ENCODE measurements at places on chromosomes 12 and 14.

DNA sequence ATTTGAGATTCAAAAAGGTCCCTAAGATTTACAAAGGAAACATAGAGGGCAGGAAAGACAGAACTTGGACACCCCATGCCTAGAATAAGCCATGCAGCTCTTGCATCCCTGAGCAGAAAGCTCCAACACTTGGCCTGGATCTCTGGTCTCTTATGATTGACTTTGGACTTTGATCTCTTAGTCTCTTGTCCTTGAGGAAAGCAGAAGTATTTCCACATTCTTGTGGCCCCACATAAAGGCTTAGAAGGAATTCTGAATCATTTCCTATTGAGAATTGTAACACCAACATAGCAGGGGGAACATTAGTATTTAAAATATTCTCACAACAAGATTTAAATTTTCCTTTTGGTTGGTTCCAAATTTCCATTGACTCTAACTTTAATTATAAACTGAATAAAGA, 283.7 kb upstream of the PRKD1 start:
- DNase-seq, result no peak

- DNase-seq, result no peak
Measured at GRCh38 chr12:34186492-34186891, 164.2 kb downstream of the ALG10 start.

- DNase-seq, result no peak
Measured at GRCh38 chr12:1829306-1829900, 9.0 kb downstream of the LRTM2 start.

- no peak for DNase-seq
Measured at GRCh38 chr14:67785270-67786109, 30.9 kb downstream of the ZFYVE26 start.

- DNase-seq, result no peak
Measured at GRCh38 chr12:94726236-94726835, 76.0 kb upstream of the TMCC3 start.

DNA sequence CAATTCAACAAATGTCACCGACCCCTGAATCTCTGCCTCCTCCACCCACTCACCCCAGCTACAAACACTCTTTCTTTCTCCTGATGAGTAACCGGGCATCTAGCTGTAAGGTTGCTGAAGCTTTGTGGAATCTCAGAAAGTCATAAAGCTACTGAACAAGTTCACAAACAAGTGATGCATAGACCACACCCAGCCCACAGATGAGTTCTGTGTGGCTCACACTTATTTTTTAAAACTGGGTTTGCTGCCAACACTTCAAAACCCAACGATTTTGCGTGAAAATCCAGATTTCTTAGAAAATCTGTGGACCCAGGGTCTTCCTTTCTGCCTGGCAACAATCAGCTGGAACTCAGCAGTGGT, 96.1 kb downstream of the APAF1 start:
- DNase-seq, result no peak

GRCh38 chr12:39431797-39432196, 11.1 kb downstream of the KIF21A start:
- DNase-seq, result no peak

GRCh38 chr12:116037941-116038837, 239.3 kb downstream of the MED13L start:
- no peak for DNase-seq

GRCh38 chr12:4148418-4149056, 125.0 kb upstream of the CCND2 start:
- no peak for DNase-seq

DNA sequence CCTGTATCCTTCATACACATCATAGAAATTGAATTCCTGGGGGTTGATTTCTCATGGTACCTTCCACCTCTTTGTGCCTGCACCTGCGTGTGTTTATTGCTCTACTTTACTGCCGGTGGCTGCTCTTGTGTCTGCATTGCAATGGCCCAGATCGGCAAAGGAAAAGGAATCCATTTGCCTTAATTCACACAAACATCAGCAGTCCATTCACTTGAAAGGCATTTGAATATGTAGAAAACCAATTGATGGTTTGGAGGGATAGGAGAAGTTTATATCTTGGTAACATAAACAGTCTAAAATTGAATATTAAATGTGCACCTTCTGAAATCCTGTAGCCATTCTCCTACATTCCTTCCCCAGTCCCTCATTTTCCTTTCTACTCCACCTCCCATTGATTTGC, 74.0 kb downstream of the SNAPC1 start:
- DNase-seq, result no peak

- no peak for DNase-seq
Measured at GRCh38 chr12:49903351-49903699, 375 bp downstream of the FAIM2 start.
